Natural killer cell (primary cell): ENCODE measurements at places on chromosomes 2 and 18.
A peak's percentile ranks its signal among the peaks of the same experiment; 100 is the strongest.

- no peak for DNase-seq
Measured at GRCh38 chr18:58310517-58310916, 266.5 kb downstream of the NEDD4L start.

DNA sequence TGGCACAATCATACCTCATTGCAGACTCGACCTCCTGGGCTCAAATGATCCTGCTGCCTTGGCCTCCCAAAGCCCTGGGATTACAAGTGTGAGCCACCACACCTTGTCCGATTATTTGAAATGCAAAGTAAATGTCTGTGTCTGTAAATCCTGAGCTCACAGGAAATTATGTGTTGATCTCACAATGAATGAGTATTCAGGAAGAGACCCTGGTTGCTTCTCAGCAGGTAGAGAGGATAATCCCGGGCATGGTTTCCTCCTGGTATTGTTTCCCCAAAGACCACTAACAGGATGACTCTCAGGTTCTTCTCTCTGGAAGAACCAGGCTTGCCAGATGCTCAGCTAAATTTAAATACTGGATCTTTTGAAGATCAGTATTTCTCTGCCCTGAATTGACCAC lies 147.6 kb downstream of the LDLRAD4 start:
- DNase-seq: no peak

- no peak for DNase-seq
Measured at GRCh38 chr2:238561230-238561629, 134.5 kb downstream of the ASB1 start.

DNA sequence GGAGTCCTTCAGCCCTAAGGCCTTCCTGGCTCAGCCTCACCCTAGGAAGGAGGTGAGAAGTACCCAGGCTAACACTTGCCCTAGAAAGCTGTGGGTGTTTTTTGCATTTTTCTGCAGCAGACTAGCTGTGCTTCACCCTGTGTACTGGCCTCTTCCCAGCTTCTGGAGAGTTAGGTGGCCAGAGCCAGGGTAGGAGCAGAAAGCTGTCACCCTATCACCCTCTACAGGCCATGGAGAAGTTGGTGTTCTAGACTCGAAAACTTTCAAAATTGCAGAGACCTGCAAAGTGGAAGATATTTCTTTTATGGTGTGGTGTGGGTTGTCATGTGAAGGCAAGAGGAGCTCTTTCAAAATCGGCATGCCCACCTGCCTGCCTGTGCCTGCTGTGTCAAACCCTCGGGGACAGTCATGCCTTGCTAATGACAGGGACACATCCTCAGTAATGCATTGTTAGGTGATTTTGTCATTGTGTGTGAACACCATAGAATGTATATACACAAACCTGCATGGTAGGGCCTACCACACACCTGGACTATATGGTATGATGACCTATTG lies 29.8 kb downstream of the EHD3 start:
- DNase-seq: no peak

GRCh38 chr2:55876429-55877086 lies 47.0 kb downstream of the EFEMP1 start:
- DNase-seq: no peak

DNA sequence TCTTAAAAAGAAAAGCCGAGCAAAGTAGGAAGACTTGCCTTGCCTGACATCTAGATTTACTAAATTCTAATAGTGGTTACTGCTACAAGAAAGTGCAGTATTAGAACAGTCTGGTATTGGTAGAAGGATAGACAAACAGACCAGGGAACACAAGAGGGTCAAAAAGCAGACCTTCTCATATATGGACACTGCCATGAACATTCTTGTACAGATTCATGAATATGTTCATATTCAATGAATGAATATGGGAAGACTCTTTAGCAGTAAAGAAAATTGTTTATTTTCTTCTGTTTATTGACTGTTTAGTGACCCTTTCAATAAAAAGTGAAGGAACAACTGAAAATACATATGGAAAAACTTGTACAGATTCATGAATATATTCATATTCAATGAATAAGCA lies 37.6 kb downstream of the DTNB start:
- no peak for DNase-seq

GRCh38 chr2:227154986-227155774 lies 8.8 kb downstream of the COL4A4 start:
- no peak for DNase-seq

GRCh38 chr2:172427990-172428831 lies 825 bp downstream of the ITGA6 start:
- peak; percentile 82 for DNase-seq

DNA sequence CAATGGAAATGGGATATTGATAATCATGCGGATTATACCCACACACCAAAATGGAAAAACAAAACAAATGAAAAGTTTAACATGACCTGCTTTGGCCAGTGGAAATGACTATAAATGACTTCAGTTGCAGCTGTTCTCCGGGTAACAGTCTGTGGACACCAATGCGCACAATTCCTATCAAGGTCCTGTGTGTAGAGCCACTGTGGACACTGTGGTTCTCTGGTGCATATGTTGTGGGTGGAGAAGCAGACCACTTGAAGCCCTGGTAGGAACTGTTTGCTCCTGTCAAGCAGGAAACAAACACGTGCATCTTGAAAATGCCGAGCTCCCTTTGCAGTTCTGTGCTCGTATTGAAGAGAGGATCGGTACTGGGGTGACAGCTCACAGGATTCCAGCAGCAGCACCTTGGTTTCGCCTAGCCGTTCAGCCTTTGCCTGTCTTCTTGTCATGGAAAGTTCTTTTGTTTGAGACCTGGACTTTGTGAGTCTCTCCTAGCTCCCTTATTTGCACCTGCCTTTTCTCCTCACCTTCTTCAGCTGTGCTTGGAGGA lies 32.9 kb downstream of the NCK2 start:
- peak; percentile 56 for DNase-seq
